Pulmonary artery endothelial cell (primary cell): ENCODE measurements at places on chromosomes 6 and 20.

- DNase-seq: no peak
Measured at GRCh38 chr20:50607850-50608749, 83.2 kb downstream of the RIPOR3 start.

GRCh38 chr6:168179133-168179532 lies 100.1 kb upstream of the FRMD1 start:
- DNase-seq: no peak

GRCh38 chr6:159533016-159533415 lies 160.0 kb downstream of the SOD2 start:
- no peak for DNase-seq

DNA sequence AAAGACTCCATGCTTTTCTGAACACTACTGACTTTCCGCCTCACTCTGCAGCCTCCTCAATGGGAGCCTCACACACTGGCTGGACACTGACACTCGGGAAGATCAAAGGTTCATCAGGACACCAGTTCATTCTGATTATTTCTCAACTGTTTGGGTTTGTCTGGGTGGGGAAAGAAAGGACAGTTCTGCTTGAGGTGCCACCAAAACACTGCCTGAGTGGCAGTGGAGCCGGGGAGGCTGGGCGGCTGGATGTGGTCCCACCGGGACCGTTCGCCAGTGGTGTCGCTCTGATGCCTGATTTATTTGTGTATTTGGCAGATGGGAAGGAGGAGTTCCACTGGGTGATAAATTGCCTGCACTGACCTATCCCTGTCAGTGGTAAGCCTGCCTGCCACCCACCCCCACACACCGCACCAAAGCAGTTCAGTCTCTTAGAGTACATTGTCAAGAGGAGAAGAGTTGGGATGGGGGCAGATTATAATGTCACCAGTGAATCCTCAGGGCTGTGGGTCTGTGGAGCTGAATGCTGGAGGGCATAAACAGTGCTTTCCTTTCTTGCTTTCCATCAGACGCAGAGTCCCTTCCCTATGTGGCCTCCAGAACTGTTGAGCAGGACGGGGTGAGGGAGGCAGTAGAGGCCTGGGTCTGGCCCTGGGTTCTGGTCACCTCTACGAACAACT lies 49.8 kb downstream of the EDN1 start:
- DNase-seq: no peak

DNA sequence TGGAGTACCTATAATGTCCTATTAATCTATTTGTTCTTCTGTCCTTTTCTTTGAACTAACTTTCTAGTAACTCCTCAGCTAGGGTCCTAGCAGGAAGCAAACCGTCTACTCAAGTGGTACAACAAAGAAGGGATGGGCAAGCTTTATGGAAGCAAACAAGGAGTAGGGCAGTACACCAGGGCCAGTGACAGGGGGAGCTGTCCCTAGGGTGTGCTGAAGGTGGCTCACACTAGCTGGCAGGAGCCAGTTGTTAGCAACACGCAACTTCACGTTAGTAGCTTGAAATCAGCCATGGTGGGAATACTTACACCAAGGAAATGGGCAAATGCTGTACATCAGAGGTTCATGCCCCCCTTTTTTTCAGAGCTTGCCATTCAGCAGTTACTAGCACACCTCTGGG lies 74.0 kb upstream of the EYA2 start:
- no peak for DNase-seq

DNA sequence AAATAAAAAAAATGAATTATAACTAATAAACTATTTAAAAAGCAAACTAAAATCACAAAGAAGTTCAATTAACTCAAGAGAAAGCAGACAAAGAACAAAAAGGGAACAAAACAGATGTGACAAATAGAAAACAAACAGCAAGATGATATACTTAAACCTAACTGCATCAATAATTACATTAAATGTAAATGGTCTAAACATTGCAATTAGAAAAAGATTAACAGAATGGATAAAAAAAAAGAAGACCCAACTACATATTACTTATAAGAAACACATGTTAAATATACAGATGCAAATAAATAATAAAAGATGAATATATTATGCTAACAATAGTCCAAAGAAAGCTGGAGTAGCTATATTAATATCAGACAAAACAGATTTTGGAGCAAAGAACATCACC lies 35.1 kb upstream of the RAB22A start:
- no peak for DNase-seq

DNA sequence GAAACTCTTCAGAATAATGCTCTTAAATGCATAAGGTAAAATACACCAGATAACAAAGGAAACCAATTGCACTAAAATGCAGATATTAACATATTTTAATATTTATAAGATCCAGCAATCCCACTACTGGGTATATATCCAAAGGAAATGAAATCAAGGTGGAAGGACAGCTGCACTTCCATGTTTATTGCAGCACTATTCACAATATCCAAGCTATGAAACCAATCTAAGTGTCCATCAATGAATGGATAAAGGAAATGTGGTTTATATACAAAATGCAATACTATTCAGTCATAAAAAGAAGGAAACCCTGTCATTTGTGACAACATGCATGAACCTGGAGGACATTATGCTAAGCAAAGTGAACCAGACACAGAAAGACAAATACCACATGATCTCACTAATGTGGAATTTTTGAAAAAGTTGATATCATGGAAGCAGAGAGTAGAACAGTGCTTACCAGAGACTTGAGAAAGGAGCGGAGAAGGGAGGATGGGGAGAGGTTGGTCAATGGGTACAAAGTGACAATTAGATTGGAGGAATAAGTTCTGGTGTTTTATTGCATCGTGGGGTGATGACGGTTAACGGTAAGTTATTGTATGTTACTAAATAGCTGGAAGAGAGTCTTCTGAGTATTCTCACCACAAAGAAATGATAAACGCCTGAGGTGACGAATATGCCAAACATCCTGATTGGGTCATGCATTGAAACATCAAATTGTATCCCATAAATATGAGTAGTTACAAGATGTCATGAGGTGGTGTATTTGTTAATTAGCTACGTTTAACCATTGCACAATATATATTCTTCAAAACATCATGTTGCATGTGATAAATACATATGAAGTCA lies 37.9 kb upstream of the RNF24 start:
- DNase-seq: no peak

- no peak for DNase-seq
Measured at GRCh38 chr6:42808492-42809483, 26.9 kb downstream of the BICRAL start.
